DMS79 treated with DMSO at 0.1 percent for 48 hours (cell line): ENCODE measurements at places on chromosomes 5 and 9.
A peak's percentile ranks its signal among the peaks of the same experiment; 100 is the strongest.

DNA sequence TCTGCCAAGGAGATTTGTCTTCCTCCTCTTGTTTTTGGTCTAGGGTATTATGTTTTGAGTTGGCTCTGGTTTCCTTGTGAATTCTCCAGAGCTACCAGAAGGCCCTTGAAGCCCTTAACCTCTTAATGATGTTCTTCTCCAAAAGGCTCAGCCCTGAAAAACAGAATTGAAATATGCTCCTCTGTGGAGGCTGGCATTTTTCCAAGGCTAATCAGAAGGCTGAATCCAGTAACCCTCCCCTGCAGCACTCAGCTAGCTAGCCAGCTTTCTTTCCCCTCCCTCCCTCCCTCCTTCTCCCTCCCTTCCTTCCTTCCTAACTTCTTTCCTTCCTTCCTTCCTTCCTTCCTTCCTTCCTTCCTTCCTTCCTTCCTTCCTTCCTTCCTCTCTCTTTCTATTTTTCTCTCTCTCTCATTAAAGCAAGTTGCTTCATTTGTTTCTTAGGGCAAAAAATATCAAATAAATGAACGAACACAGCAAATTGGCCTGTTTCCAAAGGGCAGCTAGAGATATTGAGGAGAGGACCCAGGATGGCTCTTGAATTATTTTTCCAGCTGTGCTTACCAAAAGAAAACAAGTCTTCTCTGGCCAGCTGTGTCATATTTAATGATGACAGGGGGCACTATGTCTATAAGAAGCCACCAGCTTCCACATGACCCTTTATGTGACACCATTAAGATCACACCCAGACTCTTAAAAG, 38.7 kb downstream of the JAKMIP2 start:
- DNase-seq = peak; percentile 85

DNA sequence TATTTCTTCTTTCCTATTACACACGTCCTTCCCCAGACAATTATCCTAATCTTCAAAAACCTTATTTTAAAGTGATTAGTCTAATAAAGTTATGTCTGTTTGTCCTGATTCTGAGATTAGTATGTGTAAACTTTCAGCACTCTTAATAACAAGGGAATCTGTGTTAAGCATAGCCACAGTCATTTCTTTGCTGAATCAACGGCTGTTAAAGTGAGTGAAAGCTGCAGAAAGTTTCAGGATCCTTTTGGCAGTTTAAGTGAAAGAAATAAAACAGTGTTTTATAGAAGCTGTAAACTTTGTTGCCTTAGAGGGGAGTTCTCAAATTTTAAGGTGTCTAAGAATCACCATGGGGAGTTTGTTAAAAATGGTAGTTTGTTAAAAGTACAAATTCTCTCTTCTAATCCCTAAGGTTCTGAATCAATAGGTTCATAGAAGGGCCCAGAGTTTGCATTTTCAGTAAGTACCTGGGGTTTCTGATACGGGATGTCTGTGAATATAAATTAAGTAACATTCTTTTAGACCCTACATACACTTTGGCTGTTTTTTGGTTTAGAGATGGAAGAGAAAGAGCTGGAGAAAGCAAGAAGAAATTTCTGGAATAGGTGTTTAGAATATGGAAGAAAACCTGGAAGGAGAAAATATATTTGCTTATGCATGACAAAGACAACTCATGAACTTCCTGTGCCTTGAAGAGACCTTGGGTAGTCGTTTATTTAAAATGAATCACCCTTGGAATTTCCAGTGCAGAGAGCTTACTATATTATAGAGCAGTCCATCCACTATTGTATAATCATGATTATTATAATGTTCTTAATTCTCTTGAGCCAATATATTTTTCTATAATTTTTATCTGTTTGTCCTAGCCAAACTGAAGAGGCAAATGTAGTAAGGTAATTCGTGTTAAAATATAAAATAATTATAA, 45.7 kb downstream of the SCAMP1 start:
- no peak for DNase-seq

DNA sequence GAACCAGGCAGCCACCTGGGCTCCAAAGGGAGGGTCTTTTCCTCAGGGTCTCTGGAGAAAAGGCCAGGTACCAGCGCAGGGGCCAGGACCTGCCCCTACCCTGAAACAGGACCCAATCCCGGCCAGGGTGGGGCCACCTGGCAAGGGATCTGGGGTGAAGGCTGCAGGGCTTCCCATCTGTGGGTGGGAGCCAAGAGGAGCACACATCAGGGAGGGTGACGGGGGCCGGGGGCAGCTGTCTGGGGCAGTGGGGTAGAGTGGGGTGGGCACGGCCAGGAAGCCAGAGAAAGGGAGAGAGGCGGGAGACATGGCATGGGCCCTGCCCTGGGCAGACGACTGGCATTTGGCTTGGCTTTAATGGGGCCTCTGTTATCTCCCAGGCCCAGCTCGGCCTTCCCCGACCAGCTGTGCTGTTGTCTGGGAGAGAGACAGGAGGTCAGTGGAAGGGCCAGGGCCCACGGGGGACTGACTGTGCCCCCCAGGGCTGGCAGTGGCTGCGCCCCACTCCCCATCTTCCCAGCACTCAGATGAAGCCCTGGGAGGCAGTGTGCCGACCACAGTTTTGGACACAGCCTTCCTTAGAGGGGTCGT, 57.2 kb upstream of the RNF130 start:
- DNase-seq = no peak

- DNase-seq = no peak
Observed at GRCh38 chr5:92945605-92946097, 635.4 kb downstream of the NR2F1-AS1 start.

DNA sequence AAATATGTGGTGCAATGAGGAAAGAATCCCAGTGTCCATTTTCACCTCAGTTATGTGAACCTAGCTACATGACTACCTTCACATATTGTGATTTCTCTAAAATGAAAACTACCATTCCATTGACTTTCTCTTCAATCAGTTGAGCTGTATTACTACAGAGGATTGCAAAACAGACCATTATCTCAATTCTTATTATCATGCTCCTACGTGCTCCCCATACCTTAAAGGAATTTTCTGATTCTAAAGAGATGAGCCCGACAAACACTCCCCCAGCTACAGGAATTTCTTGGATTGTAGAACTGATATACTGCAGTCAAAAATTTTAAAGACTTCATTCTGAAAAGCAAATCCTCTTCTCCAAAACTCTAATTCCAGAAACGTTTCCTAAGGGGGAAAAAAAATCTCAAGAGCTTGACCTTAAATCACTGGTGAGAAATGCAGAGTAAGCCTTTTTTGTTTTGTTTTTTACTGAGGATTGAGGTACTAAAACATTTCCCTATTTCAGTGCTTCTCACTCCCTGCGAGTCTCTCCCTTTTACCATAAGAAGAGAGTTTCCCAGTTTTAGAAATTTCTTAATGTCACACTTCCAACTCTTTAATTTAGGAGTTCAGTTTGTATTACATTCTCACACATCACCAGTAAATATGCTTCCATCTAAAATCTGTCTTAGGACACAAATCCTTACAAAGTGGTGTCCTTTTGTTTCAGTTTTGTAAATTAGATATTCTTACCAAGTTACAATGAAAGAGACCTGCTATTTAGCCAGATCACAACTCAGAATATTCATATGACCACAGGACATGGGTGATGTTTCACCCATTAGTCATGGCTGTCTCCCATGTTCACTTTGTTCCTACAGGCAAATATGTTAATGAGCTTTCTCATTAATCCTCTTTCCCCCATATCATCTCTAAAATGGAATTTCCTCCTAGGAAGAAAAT, 203.8 kb downstream of the TSSK1B start:
- no peak for DNase-seq

GRCh38 chr5:180113660-180114303, 42.2 kb upstream of the RNF130 start:
- DNase-seq = no peak

DNA sequence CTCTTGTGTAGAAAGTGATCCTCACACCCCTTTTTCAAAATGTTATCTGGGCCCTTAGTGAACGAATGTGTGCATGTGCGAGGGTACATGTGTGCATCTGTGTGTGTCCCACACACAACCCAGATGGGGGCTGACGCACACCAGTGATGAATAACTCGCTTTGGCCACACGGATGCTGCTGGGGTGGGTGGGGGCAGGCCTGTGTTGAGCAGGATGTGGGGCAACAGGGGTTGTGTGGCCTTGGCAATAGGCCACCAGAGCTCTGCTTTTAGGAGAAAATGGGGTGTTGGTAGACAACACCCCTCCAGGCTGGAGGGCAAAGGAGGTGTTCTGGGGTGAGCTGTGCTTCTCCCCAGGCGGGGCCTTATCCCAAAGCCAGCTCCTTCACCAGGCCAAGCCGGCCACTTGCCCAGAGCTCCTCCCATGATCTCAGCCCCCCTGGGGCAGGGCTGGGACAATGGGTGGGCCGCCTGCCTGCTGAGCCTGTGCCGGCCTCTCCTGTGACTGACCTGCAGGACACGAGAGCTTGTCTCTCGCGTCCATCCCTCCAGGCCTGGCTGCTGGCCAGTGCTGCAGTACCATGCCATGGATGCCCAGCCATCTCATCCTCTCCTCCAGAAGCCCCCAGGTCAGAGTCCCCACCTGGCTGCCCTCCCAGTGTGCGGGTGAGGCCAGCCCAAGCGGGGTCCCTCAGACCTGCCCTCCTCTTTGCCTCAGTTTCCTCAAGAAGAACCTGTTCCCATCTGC, 1.7 kb downstream of the DBN1 start:
- DNase-seq = no peak

- no peak for DNase-seq
Observed at GRCh38 chr5:5887833-5888232, 465.4 kb downstream of the ICE1 start.

DNA sequence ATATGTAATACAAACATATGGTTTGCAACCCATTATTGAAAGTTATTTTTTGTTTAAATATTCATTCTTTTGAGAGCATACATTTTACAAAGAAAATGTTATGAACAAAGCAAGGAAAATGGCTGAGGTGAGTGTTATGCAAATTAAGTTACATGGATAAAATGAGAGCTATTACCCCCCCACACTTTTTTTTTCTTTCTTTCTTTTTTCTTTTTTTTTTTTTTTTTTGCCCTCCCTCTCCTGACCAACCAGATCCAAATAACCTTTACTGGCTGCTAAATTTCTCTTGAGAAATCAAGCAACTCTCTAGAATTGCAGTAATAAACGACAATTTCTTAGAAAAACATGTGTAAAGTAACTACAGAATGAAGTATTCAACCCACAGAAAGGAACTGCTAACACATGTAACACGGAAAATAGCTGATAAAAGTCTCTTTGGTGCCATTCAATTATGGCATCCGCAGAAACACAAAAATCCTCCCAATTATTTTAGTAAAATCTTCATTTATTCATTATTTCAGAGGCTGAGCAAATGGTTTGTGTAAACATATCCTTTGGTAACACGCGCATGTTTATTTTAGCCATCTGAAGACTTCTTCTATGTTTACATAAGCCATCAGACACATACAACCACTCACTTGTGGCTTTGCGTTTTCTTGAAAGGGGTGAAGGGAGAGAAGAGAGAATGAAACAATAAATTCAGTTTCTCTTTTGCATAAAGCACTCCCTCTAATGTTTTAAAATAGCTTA, 216.1 kb downstream of the NFIB start:
- peak; percentile 83 for DNase-seq

DNA sequence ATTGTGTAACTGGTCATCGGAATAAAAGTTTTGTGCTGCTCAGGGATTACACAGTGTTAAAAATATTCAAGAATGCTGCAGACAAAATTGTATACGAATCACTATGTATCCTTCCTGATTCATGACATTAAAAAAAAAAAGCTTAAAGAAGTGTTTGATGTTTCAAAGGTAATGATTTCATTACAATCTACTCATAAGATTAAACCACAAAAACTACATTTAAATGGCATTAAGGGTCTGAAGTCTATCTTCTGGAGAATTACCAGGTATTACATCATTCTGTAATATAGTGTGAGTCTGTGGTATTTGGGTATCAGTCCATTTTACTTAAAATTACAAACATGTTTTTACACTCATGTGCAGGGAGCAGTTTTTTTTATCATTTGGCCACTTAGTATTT, 324.4 kb downstream of the NDUFS4 start:
- DNase-seq = no peak

- no peak for DNase-seq
Observed at GRCh38 chr5:56918054-56918453, 8.7 kb downstream of the SETD9 start.

DNA sequence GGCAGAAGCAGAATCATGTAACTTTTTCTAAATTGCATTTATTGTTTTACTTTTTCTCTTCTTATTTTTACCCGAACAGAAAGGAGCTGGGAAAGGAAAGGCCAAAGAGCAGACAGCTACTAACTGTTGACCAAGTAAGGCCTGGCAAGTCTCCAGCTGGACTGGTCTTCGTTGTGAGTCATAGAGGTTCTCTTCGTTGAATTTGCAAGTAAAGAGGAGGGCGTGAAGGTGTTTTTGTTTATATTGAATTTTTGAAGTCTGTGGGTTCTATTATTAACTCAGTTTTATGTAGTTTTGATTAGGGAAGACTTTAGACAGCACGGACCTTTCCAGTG, 416.5 kb upstream of the CCNH start:
- DNase-seq = no peak
